Thyroid gland (tissue), 4 donors: ENCODE measurements at places on chromosomes 12 and 14. TPM values are rescaled to one million over a fixed set of nuclear protein-coding genes. Genes with fewer than 3 reads are reported as not detected.
A peak's percentile ranks its signal among the peaks of the same experiment; 100 is the strongest.

- no peak for DNase-seq
- no peak overlapping the region for H3K4me3 ChIP-seq
- no peaks in the 10 kb centered on the region for H3K4me1 ChIP-seq
- no peaks in the 10 kb centered on the region for H3K27me3 ChIP-seq
- no peak overlapping the region for H3K27ac ChIP-seq
Observed at GRCh38 chr14:102013669-102014200, 49.4 kb downstream of the DYNC1H1 start.

DNA sequence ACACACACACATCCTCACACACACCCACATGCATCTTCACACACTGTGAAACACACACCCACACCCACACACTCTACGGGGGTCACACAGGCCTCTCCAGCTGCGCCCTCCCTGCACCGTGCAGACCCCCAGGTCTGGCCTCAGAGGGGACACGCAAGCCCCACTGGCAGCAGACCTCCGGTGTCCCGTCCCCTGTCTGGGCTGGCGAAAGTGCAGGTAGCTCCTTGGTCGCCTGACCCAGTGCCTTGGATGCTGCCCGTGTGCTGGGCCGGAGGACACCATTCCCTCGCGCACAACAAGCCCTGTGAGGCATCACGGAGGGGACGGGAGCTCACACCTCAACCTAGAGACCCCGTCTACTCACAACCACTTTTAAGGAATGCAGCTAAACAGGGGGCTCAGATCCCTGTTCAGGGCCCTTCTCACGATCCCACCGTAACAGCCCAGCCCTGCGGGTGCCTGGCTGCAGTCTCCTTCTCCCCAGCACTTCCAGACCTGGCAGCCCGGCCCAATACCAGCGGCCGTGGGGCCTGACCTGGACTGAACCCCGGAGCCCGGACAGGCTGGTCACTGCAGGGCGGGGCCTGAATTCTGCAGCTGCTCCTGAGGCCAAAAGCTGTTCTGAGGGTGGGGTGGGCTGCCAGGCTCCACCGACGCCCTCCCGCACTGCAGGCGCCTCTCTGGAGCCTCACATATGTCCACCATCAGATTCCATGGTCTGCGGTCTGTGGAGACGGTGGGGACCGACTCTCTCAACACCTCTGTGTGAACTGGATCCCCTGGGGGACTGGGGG is 42.1 kb upstream of the FZD10 start:
- no peak overlapping the region for H3K4me3 ChIP-seq
- H3K27ac ChIP-seq = no peak overlapping the region
- DNase-seq = no peak
- H3K4me1 ChIP-seq = no peaks in the 10 kb centered on the region
- no peaks in the 10 kb centered on the region for H3K27me3 ChIP-seq

GRCh38 chr14:35826218-35826951 is at the start of gene BRMS1L:
Gene BRMS1L, plus strand, starts transcription at chr14:35826338. Its CDS starts 179 bp downstream, at chr14:35826517.
- H3K27me3 ChIP-seq = no peaks in the 10 kb centered on the region
- H3K36me3 ChIP-seq = no peaks in the 10 kb centered on the region
- peak; percentile 99 for DNase-seq
- peak within 1 kb of the TSS; percentile 100 for H3K27ac ChIP-seq

The TBX3 gene
- 201 TPM for total RNA-seq

The JKAMP gene
- 82.3 TPM for total RNA-seq

The TAS2R31 gene
- total RNA-seq = 11.4 TPM
